ENCODE measurements at places on chromosomes 4 and X.

- no peak for DNase-seq
Observed at GRCh38 chr4:25939330-25939729, 25.3 kb downstream of the SMIM20 start.

- DNase-seq = peak; percentile 83
Observed at GRCh38 chrX:129772796-129773431, 6.8 kb upstream of the SASH3 start.

DNA sequence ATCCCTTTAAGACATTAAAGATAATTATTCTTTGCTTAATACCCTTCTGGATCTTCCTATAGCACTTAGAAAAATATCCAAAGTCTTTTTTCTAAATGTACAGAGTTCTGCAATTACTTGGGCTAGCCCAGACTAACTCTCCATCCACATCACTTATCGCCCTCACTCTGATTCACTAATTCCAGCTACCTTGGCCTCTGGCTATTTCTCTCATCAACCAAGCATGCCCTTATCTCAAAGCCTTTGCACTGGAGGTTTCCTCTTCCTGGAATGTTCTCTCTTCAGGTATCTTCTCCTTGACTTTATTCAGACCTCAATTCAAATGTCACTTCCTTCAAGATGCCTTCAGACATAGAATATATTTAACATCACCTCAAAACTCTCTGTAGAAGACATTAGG lies 345.1 kb upstream of the SMIM31 start:
- DNase-seq = no peak

DNA sequence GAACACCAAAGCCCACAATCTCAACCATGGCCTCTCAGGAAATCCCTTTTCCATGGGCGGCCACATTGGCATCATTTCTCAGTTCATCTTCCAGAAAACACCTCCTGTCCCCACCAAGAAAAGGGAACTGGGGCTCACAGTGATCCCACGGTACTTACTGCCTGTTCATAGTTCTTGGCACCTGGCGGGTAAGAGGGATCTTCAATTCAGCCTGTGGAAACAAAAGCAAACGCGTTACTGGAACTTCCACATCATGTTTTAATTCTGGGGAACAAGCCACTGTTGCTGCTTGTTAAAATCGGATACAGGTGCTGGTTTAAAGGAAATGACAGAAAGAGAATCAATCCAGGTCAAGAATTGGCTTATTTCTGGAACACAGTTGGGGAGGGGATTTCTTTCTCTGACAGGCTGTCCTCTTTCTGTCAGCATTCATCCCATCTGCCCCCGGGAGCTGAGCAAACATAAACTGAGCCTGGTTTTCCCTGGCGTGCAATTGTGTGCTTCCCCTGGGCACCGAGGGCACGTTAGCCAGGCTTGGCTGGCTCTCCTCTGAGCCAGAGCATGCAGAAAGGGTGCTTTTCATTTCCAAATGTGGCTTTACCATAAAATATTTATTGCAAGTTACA lies 16.8 kb downstream of the CLNK start:
- DNase-seq = no peak

GRCh38 chr4:6992728-6993677 lies 50.2 kb upstream of the TADA2B start:
- DNase-seq = no peak

GRCh38 chr4:149738156-149738555 lies 77.5 kb downstream of the IQCM start:
- no peak for DNase-seq

DNA sequence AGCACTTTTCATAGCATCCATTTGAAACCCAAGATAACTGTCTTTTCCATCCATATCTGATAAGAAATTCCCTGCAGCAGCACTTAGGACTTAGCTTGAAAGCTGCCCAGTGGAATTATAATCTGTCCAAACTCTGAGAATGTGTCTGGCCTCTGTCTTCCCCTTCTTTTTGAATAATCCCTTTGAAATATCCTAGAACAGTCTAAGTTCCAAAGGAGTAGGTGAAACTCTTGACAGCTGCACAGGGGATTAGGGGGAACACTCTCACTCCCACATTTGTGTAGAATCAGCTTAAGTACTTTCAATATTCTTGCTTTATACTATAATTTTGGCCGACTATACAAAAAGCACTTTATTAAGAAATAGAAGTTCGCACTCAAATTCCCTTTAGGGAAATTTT lies 157.7 kb downstream of the PAPSS1 start:
- no peak for DNase-seq

DNA sequence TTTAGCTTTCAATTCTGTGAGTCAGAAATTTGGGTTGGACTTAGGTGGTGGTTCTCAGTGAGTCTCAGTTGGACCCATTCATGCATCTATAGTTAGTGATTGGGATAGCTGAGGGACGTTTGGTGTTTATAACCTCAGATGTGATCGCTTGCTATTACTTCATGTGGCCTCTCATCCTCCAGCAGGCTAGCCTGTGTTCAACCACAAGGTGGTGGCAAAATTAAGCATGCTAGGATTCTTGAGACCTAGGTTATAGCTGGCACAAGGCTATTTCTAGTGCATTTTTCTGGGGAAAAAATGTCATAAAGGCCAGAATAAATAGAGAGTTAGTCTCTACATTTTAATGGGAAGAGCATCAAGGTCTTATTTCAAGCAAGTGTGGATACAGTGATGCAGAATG lies 10.9 kb upstream of the GRPR start:
- no peak for DNase-seq

DNA sequence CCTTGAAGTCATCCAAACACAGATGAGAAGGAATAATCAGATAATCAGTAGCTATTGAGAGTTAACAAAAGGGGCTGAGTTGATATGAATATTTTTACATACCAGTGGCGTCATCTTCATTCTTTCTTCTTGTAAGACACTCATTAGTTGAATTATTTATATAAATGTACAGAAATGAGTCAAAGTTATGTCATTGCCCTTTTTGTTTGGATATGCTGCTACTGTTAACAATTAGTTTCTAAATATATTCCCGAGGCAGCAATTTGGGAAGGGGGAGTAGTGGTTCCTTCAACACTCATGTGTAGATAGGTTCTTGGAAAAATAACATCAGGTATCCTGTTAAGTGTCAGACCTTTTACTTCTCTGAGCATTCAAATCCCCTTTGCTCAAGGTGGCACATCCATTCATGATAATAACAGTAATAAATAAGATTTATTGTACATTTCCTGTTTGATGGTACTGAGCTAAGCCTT lies 436.6 kb downstream of the SPRY1 start:
- DNase-seq = no peak

Measured in CD8-positive, alpha-beta T cell (primary cell).